ENCODE measurements at places on chromosomes 5 and 9. TPM values are rescaled to one million over a fixed set of nuclear protein-coding genes. Genes with fewer than 3 reads are reported as not detected.

Gene ARID3C
- total RNA-seq: not detected

Gene TSSK1B
- total RNA-seq: not detected

DNA sequence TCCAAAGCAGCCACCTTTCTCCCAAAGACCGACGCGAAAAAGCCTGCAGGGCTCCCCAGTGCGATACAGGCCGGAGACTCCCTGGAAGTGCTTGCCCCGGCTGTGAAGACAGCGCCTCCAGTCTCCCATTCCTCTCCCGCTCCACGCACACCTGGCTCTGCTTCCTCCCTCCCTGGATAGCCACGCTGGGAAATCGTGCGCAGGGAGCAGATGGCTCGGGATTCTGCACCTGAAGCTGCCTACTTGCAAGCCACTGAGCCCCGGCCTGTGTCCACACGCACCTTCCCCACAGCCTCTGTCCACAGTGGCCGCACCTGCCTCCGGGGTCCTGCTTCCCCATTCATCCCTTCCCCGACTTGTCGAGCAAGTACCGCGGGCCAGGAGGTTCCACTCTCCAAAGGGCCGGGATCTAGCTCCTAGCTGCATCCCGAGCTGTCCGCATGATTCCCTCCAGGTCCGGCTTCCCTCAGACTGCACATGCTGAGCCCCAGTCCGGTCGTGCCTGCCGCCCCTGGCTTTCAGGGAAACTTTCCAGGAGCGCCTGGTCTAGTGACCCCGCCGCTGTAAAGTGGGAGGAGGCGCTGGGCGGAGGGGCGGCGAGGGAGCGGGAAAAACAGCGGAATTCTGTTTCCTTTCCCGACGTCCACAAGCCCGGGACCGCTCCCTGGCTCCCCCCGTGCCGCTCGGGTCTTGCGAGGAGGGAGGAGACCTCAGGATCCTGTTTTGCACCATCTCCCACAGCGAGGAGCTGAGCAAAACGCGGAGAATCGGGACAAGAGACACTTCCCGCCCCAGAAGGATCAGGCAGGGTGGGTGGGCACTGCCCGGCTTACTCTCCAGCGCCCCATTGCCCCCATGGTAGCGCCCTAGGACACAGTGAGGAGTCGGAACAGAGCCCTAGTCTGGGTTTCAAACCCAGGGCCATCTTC, 2.0 kb downstream of the SEMA6A start:
- DNase-seq: peak; percentile 63

- DNase-seq: peak; percentile 27
These were observed 36.4 kb downstream of the PIK3R1 start for GRCh38 chr5:68251804-68252522.

DNA sequence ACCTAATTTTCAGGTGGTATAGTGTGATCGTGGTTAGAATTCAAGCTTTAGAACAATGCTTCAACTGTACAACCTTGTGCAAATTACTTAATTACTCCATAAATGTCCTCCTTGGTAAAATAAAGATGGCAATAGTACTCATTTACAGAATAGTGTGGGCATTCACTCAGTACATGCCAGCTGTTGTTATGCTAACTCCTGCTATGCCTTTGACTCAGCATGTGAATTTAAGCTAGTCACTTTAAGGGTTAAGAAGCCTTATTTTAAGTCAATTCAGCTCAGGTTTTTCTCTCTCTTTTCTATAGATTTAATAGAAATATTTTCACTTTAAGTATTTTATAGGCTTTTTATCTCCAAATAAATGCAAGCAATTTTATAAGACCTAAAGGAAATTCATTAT, 335.6 kb upstream of the ITGA1 start:
- DNase-seq: no peak

DNA sequence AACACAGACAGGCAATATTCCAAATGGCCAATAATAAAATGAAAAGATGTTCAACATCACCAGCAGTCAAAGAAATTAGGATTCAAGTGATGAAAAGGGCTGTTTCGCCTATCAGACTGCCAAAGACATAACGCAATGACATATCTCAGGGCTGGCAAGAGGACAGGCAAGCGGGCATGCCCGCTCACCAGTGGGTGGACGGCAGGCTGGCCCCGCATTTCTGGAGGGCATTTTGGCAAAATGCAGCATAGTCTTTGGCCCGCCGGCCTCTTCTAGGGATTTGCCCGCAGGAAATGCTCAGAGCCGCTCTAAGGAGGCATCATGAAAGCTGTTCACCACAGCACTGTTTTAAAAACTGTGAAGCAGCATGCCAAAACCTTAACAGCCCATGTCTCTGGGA, 1.4 kb upstream of the PPP1R26 start:
- DNase-seq: no peak

GRCh38 chr5:139100825-139101224, 97.3 kb downstream of the SIL1 start:
- DNase-seq: no peak
